Right cardiac atrium (tissue), 5 donors: ENCODE measurements at places on chromosomes 7 and 10. TPM values are rescaled to one million over a fixed set of nuclear protein-coding genes. Genes with fewer than 3 reads are reported as not detected.
A peak's percentile ranks its signal among the peaks of the same experiment; 100 is the strongest.

The LRIT1 gene
- total RNA-seq: not detected

DNA sequence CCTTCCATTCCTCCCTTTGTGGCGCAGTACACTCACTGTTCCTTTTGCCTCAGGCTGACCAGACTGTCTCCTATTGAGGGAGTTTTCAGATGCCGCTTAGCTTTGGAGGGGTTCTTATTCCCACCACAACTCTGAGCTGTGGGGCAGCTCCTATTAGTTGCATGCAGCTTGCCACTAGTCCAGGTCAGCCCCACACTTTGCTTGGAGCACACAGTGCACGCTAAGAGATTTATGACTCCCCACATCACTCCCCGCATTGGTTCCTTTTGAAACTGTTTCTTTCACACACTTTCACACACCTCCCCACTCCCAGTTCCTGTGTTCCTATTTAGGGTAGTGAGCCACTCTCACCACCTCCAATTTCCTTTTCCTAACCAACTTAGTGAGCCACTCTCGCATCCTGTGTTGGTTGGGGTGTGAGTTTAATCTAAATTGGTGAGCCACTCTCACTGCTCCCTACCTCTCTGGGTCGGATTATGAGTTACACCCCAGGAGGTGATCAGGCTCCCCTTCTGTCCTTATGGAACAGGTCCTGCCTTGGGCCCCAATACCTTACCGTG, 10.4 kb upstream of the ZNF485 start:
- no peak for DNase-seq

- DNase-seq: no peak
Measured at GRCh38 chr10:80492848-80493521, 38.9 kb downstream of the TSPAN14 start.

The HOXA3 gene
- total RNA-seq: 0.51 TPM

GRCh38 chr7:36157527-36158320, 4.7 kb downstream of the EEPD1 start:
- no peak for DNase-seq

DNA sequence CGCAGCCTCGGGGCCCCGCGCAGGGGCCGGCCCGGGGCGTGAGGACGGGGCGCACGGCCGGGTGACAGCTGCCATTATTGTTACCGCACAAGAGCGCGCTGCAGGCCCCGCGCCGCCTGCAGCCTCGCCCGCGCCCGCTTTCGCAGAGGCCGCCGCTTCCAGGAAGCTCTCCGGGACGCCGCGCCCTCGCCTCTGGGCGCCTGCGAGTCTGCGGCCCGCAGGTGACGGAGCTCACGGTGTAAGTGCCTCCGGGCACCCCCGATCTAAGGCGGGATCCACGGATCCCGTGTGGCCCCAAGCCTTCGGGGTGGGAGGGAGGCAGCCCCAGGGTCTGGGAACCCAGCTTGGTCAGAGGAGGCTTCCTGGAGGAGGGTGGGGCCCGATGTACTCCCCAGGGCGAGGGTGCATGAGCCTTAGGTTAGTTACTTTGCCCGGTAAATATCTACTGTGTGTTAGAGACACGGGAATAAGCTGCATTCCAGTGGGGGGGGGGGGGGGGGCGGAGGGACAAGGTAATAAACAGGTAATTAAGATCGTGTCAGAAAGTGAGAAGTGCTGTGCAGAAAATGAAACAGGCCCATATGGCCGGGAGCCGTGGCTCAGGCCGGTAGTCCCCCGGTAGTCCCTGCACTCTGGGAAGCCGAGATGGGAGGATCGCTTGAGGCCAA, 638 bp downstream of the IQCE start:
- no peak for DNase-seq

The SLC39A12 gene
- total RNA-seq: not detected

GRCh38 chr10:119478811-119479341, 63.6 kb downstream of the RGS10 start:
- DNase-seq: peak; percentile 40

DNA sequence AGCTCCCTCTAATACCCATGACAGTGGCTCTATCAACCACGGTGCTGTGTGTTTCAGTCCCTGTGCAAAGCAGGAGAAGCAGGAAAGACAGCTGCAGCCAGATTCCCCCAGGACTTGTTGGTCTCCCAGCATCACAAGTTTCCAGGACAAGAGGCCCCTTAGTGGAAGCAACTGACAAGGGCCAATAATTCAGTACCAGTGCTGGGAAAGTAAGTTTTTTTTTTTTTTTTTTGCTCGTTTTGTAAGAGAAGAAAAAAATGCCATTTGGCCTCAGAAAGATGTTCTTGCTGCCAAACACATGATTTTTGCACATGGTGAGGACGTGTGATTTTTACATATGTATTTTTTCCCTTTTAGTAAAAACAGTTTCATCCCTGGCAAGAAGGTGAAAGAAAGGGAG, 284.2 kb upstream of the ZMIZ1 start:
- peak; percentile 46 for DNase-seq
